ENCODE measurements at places on chromosomes 1 and 21. TPM values are rescaled to one million over a fixed set of nuclear protein-coding genes. Genes with fewer than 3 reads are reported as not detected.

The ESRRG gene
- total RNA-seq: 21.8 TPM

The FCGR1A gene
- total RNA-seq: 2.3 TPM

The CLIC6 gene
- 4.9 TPM for total RNA-seq

The GPR153 gene
- total RNA-seq: 1.7 TPM

The IFFO2 gene
- total RNA-seq: 11.3 TPM

The TLR5 gene
- total RNA-seq: 3.3 TPM

DNA sequence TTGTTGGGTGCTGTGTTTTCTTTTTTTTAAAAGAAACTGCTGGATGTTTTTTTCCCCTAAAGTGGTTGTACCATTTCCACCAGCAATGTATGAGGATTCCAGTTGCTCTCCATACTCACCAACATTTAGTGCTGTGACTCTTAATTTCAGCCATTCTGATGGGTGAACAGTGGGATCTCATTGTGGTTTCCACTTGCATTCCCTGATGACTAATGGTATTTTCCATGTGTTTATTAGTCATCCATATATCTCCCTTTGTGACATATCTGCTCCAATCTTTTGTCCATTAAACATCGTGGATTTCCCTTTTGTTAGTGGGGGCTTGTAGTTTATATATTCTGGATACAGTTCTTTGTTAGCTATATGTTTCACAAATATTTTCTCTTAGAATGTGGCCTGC lies 206.0 kb downstream of the CAMTA1 start:
- no peaks in the 10 kb centered on the region for H3K36me3 ChIP-seq
- no peak overlapping the region for H3K4me3 ChIP-seq
- no peak for DNase-seq
- H3K4me1 ChIP-seq: no peaks in the 10 kb centered on the region
- H3K27me3 ChIP-seq: no peaks in the 10 kb centered on the region

DNA sequence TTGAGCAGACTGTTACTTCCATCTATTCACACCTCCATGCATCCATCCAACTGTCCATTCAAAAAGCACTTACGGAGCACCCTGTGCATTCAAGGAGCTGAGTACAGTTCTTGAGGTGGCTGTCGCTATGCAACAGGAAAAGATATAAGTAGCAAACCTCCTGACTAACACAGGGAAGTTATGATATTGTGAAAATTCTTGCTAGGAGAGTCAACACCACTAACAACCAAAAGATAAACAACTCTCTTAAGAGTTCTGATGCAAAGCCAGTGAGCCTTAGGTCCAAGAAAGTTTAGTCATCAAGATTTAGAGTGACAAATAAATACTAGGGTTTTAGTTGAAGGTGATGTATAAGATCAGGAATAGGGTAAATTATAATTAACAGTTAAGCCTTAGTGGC lies 44.5 kb upstream of the TRIM45 start:
- DNase-seq: no peak
- H3K4me3 ChIP-seq: no peak overlapping the region
- no peaks in the 10 kb centered on the region for H3K27me3 ChIP-seq
- H3K27ac ChIP-seq: no peak overlapping the region

- no peaks in the 10 kb centered on the region for H3K36me3 ChIP-seq
- H3K27ac ChIP-seq: no peak overlapping the region
- no peaks in the 10 kb centered on the region for H3K27me3 ChIP-seq
- peaks cover 3% of the 10 kb centered on the region for H3K4me1 ChIP-seq
Measured at GRCh38 chr21:44461464-44462001, 6.2 kb downstream of the LRRC3 start.

DNA sequence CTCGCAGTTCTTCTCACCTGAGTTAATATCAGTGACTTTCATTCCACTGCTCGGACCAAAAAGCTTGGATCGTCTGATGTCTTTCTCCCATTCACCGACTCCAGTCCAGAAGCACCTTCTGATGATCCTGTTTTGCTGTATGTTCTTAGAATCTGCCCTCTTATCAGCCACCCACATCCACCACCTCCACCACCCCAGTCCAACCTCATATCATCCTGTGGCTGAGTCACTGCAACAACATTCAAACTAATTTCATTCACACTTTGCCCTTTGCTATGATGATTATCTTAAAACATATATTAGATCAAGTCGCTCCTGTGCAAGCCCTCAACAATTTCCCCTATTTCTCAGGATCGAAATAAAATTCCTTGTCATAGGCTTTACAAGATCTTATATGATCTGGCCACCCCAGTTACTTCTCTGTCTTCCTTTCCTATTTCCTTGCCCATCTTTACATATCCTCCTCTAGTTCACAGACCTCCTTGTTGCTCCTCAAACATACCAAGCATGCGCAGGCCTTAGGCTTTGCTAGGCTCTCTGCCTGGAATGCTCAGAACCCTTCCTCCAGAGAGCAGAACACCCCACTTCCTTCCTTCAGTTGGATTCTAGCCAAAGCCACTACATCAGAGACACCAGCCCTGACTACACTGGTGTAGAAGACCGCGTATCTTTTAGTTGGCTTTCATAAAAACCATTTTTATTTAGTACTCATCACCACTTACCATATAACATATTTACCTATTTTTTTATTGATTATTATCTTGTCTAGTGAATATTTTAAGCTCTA lies 335.7 kb upstream of the GREM2 start:
- no peak for DNase-seq
- no peak overlapping the region for H3K4me3 ChIP-seq
- no peaks in the 10 kb centered on the region for H3K4me1 ChIP-seq
- H3K36me3 ChIP-seq: no peaks in the 10 kb centered on the region

DNA sequence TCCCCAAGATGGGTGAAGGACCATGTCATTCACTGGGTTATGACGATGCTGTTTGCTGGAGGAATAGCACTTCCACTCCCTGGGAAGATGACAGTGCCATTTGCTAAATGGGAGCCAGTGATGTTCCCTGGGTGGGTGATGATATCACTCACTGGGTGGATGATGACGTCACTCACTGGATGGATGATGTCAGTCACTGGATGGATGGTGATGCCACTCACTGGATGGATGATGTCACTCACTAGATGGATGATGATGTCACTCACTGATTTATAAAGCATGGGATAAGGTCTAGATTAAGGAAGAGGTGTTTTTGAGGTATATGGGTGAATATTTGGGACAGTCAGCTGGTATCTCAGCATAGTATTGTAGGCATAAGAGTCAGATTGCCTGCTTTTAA lies 457.2 kb downstream of the AJAP1 start:
- H3K27ac ChIP-seq: no peak overlapping the region
- H3K4me3 ChIP-seq: no peak overlapping the region
- H3K4me1 ChIP-seq: no peaks in the 10 kb centered on the region
- DNase-seq: no peak

- no peaks in the 10 kb centered on the region for H3K27me3 ChIP-seq
- no peaks in the 10 kb centered on the region for H3K4me1 ChIP-seq
- H3K27ac ChIP-seq: no peak overlapping the region
- H3K4me3 ChIP-seq: no peak overlapping the region
- no peaks in the 10 kb centered on the region for H3K36me3 ChIP-seq
Measured at GRCh38 chr1:236725668-236726067, 39.4 kb downstream of the ACTN2 start.

GRCh38 chr1:15803380-15803779 lies 4.1 kb downstream of the UQCRHL start:
- no peaks in the 10 kb centered on the region for H3K27me3 ChIP-seq
- no peaks in the 10 kb centered on the region for H3K36me3 ChIP-seq
- peaks cover 33% of the 10 kb centered on the region for H3K4me1 ChIP-seq
- H3K4me3 ChIP-seq: no peak overlapping the region
- H3K27ac ChIP-seq: no peak overlapping the region

- DNase-seq: no peak
- H3K27ac ChIP-seq: no peak overlapping the region
- H3K36me3 ChIP-seq: no peaks in the 10 kb centered on the region
- no peaks in the 10 kb centered on the region for H3K27me3 ChIP-seq
Measured at GRCh38 chr1:34708106-34708505, 46.7 kb upstream of the GJB5 start.

GRCh38 chr1:244231572-244232315 lies 180.7 kb downstream of the ZBTB18 start:
- H3K36me3 ChIP-seq: no peaks in the 10 kb centered on the region
- H3K4me3 ChIP-seq: no peak overlapping the region
- H3K27me3 ChIP-seq: no peaks in the 10 kb centered on the region
- H3K4me1 ChIP-seq: no peaks in the 10 kb centered on the region
- H3K27ac ChIP-seq: no peak overlapping the region
- DNase-seq: peak; percentile 9

DNA sequence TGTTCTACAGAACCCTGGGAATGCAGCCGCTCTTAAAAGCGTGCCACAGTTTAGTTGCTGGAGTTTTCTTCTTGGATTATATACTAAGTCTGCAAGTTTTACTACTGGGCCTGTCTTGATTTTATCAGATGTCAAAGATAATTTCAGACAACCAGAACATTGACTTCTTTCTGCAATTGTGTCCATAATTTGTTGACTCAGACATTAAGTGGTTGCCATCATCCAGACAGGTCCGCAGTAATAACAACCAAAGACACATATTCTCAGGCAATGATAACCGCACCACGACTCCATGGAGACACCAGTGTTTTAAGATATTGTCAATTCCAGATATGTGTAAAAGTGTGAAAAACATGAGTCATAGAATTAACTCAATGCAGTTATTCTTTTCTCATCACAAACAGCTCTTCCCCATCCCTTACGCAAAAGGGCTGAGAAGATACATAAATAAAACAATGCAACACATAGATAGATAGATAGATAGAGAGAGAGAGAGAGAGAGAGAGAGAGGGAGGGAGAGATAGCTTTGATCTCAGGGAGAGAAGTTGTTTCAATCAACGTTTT lies 90.4 kb upstream of the FMN2 start:
- H3K4me1 ChIP-seq: peaks cover 10% of the 10 kb centered on the region
- H3K27me3 ChIP-seq: peaks cover 20% of the 10 kb centered on the region
- H3K27ac ChIP-seq: no peak overlapping the region
- no peak for DNase-seq
- H3K36me3 ChIP-seq: no peaks in the 10 kb centered on the region
- H3K4me3 ChIP-seq: no peak overlapping the region

DNA sequence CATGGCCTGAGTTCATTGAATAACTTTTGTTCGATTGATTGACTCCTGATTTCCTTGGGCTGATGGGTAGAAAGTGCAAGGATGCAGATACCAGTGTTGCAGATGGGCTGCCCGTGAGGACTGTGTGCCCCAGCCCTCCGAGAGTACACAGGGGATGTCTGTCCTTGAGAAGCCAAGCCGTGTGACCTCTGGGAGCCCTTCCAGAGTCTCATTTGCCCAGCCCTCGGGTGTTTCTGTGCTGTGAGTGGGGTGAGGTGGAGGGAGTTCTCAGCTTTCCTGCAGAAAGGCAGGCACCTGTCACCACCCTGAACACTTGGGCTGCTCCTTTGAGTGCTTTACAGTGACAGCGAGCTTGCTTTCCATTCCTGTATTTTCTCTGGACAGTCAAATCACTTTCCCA lies 96.4 kb upstream of the CACNA1E start:
- peaks cover 9% of the 10 kb centered on the region for H3K4me1 ChIP-seq
- no peak overlapping the region for H3K4me3 ChIP-seq
- H3K27ac ChIP-seq: no peak overlapping the region

- no peaks in the 10 kb centered on the region for H3K4me1 ChIP-seq
- H3K27ac ChIP-seq: no peak overlapping the region
Measured at GRCh38 chr1:176932114-176933104, 232.1 kb downstream of the ASTN1 start.

DNA sequence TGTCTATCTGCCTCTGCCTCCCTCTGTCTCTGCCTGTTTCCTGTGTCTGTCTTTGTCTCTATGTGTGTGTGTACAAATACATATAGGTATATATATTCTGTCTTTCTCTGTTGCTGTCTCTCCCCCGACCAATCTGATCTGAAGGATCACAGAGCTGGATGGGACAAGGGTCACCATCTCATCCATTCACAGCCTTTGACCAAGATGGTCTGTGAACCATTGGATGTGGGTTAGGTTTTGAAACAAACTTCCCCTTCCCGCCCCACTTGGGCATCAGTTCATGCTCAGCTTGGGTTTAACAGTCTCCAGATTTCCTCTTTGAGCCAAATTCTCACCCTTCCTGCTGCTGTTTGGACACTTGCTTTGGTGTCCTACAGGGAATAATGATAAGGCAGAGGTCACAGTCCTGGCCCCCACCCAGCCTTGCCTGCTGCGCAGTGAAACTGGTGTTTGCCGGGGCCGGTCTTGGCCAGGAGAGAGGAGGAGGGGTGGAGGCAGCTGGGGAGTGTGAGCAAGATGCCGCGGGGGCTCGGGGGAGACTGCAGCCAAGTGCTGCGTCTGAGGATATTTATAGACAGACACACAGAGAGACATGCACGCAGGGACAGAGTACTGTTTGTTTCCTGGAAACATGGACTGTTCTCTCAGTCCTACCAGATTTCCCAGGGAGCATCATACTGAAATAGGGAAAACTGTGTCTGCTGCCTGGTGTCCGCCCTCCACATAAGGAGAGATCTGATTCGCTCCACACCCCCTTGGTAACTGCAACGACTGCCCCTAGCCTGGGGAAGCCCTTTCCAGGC lies 27.0 kb upstream of the BTG2 start:
- H3K4me1 ChIP-seq: peaks cover 78% of the 10 kb centered on the region
- H3K27ac ChIP-seq: peak overlapping the region; percentile 40
- H3K4me3 ChIP-seq: no peak overlapping the region
- no peaks in the 10 kb centered on the region for H3K36me3 ChIP-seq
- peak; percentile 68 for DNase-seq

DNA sequence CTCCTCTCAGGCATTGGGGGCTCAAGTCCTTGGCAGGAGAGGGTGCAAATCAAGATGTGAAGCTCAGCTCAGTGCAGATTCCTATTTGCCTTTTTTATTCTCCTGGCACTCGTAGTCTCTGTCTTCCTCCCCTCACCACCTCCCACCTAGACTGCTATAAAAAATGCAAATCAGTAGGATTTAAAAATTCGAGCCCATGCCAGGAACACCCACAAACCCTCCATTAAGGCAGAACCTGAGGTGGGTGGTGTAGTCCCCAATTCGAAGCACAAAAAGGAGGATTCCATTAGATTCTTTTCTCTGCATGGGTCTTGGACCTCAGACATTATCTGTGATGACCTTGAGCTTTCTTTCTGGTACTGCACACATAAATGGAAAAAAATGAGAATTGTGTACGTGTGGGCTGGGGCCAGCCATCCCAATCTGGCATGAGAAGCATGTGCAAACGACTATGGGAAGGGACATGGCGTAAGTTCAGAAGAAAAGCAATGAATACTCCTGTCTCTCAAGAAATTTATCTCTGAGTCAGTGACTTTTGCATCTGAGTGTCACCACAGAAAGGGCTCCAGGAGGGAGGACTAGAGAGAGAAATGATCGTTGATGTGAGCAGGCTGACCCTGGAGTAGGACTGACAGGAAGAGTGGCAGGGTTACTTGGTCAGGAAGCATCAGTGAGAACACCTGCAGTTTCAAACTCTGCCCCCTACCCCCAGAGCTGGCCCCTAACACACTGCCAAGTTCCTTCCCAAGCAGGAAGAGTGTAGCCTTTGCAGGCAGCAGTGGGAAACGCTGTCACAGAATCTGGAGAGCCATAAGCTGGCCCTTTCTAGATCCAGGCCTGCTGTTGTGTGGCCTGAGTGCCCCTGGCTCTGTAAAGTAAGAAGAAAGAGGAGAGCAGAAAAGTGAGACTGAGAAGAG lies 1.7 kb downstream of the INKA2 start:
- no peaks in the 10 kb centered on the region for H3K36me3 ChIP-seq
- peak overlapping the region; percentile 97 for H3K27ac ChIP-seq

GRCh38 chr1:158752155-158752712 lies 2.3 kb upstream of the OR6K6 start:
- H3K27me3 ChIP-seq: no peaks in the 10 kb centered on the region
- no peaks in the 10 kb centered on the region for H3K4me1 ChIP-seq
- H3K27ac ChIP-seq: no peak overlapping the region

GRCh38 chr1:33821291-33821690 lies 42.6 kb upstream of the HMGB4 start:
- H3K27me3 ChIP-seq: no peaks in the 10 kb centered on the region
- no peak for DNase-seq
- no peaks in the 10 kb centered on the region for H3K4me1 ChIP-seq
- no peak overlapping the region for H3K4me3 ChIP-seq

Data from thyroid gland (tissue), 4 donors.